ENCODE measurements at places on chromosomes 3 and 15.

DNA sequence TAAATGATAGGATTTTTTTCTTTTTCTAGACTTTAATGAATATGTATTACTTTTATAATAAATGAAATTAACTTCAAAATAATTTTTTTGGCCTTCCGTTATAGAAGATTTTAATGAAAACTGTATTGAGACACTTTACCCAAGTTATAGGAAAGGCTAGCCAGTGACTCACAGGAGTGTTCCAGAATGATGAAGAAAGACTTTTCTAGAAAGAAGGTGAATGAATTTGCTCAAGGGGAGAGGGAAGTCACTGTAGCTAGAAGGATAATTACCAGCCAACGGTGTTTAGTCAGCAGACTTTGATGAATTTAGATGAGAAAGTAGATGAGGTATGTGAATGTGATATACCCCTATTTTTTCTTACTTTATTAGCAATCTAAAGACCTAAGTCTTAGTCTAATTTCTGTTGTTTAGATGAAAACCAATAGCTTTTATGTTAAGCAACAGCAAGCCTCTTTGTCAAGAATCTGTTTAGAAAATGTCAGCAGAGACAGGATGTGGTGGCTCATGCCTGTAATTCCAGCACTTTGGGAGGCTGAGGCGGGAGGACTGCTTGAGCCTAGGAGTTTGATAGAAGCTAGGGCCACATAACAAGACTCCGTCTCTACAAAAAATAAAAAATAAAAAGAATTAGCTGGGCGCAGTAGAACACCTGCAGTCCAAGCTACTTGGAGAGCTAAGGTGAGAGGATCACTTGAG is 3.2 kb downstream of the ALAS1 start:
- no peak for DNase-seq

DNA sequence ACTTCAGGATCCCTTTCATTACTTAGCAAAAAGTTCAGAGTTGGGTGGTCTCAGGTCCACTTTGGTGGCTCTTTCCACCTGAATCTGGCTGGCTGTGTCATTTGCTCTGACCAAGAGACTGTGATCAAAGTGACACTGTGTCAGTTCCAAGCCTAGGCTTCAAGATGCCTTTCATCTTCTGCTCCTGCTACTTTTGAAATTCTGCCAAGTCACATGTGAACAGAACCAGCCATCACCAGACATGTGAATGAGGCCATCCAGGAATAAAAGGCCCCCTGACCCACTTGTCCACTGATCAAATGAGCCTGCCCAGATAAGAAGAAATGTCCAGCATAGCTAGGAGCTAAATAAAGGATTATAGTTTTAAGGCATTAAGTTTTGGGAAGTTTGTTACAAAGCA is 132.2 kb downstream of the OSBPL10 start:
- DNase-seq, result no peak

DNA sequence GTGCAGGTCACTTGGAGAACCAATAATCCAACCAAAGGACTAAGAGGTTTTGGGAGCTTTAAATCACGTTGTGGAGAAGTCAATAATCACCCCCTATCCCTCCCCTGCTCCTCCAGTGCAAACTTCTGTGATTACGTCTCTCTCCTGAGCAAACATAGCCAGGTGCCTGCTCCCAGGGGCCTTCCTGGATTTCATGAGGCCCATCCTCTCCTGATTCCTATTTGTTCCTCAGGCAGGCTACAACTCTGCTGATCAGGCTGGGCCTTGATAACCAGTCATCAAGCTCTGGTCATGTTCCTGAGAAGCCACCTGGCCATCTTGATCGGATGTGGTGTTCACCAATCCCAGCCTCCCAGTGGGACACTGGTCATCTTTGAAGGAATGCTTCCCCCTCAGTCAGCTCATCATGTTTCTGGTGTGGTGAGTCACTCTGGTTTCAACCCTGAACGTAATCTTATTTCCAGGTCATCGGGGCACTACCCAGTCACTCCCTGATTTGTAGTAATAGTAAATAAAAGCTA is 2.9 kb upstream of the ZNF710 start:
- no peak for DNase-seq

GRCh38 chr3:26068890-26069289 is 279.0 kb downstream of the OXSM start:
- DNase-seq, result no peak

GRCh38 chr3:51620543-51620942 is 50.5 kb upstream of the TEX264 start:
- DNase-seq, result no peak

GRCh38 chr3:37236024-37236423 is 61.6 kb upstream of the LRRFIP2 start:
- DNase-seq, result no peak

GRCh38 chr15:92018535-92019239 is 165.2 kb downstream of the SLCO3A1 start:
- no peak for DNase-seq

- no peak for DNase-seq
Observed at GRCh38 chr15:68424754-68425390, 7.1 kb downstream of the ITGA11 start.

DNA sequence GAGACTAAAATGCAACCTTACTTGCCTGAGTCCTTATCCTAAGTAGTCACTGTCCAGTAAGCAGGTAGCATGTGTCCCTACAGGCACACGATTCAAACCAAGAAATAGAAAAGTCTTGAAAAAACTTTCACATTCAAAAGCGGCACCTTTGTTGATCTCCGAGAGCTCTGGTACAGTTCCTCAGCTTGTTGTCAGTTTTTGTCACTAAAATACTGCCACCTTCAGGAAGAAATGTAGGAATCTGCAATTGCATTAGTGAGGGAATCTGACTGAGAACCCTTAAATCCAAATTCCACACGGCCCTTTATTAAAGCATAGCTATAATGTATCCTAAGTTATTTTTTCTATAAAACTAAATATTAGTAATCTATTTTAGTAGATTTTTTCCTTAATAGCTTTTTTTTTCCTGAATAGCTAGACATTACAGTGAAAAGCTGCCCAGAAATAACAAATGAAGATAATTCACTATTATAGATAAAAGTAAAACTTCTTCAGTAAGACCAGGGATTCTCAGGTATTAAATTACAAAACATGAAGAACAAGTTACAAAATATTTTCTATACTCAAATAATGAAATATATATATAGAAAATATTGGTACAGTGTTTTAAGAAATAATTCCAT is 44.0 kb downstream of the CCDC54 start:
- DNase-seq, result no peak

All from stimulated activated CD4-positive, alpha-beta T cell treated with anti-CD3 and anti-CD28 coated beads, TNF-alpha, amount 100 ng/mL, for 4 hours (primary cell).